ENCODE measurements at places on chromosomes 4 and X.

GRCh38 chrX:145393702-145394235, 146.5 kb downstream of the SPANXN1 start:
- peak; percentile 0 for DNase-seq

GRCh38 chr4:38085751-38086150, 125.6 kb downstream of the PTTG2 start:
- no peak for DNase-seq

DNA sequence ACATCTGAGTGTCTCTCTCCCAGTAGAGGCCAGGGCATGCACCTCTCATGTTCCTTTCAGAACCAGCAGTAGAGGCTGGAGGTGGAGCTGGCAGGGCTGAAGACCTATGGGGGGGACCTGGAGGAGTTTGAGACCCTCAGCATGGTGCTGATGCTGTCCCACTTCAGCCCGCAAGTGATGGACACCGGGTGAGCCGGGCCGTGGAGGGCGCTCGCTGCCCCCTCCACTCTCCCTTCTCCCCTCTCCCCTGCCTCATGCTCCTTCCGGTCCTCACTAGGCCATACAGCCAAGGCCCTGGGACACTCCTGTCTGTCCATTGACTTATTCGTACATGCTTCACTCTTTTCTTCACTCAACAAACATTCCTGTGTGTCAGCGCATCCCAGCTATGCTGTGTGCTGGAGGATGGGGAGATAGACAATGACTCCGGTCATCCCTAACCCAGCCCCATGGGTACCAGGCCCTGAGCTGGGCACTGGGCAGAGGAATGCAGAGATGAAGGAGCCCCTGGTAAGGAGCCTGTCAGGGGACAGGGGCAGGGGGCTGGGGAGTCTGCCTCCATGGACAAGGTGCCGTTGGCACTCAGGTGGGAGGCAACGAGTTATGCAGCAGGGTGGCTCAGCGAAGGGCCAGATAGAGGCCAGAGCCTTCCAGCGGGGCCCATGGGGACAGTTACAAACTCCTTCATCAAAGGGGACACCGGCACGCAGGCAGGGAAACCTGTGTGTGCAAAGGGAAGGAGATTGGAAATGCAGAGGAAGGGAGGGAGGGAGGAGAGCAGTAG, 28.4 kb upstream of the WFS1 start:
- no peak for DNase-seq

GRCh38 chr4:122346036-122346435, 32.8 kb upstream of the ADAD1 start:
- no peak for DNase-seq

DNA sequence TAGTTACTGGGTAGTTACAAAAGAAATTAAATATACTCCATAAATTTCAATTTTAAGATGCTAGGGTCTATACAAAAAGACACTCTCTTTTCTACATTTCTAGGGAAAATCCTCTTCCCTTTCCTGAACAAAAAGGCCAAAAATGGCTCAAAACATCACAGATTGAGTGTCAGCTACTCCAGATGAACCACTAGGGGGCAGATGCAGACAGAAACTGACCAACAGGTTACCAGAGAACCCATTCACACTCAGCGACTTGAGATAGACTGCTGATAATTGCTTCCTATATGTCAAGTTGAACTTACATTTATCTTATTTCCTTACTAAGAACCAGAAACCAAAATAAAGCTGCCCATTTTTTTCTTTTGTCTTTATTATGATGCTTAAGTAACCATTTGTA, 83.4 kb upstream of the MID1IP1 start:
- DNase-seq: peak; percentile 42

DNA sequence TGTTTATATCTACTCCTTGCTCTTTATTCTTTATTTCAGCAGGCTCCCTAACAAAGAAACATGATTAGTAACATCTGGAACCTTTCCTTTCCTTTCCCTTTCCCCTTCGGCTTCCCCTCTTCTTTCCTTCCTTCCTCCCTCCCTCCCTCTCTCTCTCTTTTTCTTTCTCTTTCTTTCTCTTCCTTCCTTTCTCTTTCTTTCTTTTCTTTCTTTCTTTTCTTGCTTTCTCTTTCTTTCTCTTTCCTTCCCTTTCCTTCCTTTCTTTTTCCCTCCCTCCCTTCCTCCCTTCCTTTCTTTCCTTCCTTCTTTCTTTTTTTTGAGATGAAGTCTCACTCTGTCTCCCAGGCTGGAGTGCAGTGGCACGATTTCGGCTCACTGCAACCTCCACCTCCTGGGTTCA, 30.7 kb upstream of the RBMX start:
- no peak for DNase-seq

DNA sequence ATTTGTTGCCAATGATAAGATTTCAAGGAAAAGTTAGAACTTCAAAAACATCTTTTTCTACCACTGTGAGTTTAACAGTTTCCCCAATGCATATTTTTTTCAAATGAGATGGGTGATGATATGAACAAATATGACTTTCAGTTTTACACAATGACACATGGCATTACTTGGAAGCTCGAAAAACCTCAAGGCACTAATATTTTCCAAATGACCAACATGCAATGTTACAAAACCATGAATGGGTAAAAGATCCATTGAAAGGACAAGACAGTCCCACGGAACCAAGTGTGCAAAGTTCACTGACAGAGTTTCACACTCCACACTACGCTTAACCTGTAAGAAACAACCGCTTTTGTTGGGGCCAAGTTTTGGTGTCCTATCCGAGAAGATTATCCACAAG, 84.5 kb downstream of the CD99L2 start:
- DNase-seq: peak; percentile 32

- DNase-seq: no peak
Measured at GRCh38 chrX:1720836-1721235, 106.0 kb downstream of the ASMT start.

Measured in inflammatory macrophage treated with lipopolysaccharide for 4 hours (primary cell).